ENCODE measurements at places on chromosomes 5 and 9.

- no peak for DNase-seq
Measured at GRCh38 chr9:135410831-135411473, 68.6 kb upstream of the PPP1R26 start.

- DNase-seq: no peak
Measured at GRCh38 chr5:160380041-160380440, 9.6 kb upstream of the C1QTNF2 start.

DNA sequence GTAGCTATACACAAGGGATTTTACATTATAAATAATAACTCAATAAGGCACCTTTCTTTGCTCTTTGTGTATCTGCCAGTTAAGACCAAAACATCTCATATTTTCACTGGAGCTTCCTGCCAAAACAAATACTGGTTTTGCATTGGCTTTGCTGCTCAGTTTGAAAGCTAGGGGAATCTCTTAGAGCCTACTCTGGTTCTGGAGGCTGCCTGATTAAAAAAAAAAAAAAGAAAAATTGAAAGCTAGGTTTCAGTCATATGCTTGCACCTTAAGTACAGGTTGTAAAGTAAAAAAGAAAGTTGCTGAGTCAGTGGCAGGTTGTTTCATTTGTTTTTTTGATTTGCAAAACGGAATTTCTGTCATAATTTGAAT, 2.3 kb downstream of the DENND4C start:
- no peak for DNase-seq

- no peak for DNase-seq
Measured at GRCh38 chr5:56575821-56576220, 239.5 kb upstream of the MAP3K1 start.

GRCh38 chr9:3823842-3824475, 298.2 kb upstream of the RFX3 start:
- no peak for DNase-seq

- DNase-seq: peak; percentile 23
Measured at GRCh38 chr5:2877522-2877921, 126.0 kb upstream of the IRX2 start.

DNA sequence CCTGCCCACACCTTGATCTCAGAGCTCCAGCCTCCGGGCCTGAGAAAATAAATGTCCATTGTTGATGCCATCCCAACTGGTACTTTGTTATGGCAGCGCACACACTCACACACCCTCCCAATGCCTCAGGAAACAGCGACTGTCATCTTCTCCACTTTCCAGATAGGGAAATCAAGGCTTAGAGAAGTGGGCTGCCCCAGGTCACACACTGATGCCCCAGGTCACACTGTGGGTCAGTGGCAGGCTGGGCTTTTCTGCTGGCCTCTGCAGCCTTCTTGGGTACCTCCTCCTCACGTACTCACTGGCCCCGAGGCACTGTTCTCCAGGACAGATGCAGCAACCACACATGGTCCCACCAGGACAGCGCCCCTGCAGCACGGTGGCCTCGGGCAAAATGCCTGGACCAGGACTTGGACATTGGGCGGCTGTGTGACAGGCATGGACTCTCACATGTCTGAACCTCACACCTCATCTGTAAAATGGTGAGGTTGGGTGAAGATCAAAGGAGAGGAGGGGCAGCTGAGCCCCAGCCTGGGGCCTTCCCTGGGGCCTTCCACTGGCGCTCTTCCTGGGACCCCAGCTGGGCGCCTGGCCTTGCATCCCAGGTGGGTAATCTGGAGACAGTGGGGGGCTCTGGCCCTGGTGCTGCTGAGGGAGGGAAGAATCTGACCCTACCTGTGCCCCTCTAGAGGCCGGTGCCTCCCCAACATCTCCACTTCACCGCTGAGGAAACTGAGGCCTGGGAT, 156.0 kb downstream of the COL23A1 start:
- no peak for DNase-seq

DNA sequence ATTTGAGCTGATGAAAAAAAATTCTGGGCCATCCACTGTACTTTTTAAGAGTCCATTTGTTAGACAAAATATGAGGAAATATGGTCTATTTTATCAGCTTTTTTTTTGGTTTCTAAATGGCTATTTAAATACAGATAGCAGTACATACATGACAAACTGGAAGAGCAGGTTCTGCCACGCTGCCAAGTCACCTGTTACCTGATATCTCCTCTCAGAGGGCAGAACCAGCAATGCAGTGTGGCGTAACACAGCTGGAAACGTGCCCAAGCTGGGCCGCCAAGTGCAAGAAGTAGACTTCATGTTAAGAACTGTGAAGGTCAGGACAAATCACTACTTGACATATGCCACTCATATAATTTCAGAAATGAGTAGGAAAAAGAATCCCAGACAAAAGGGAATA, 8.1 kb downstream of the MCIDAS start:
- no peak for DNase-seq

DNA sequence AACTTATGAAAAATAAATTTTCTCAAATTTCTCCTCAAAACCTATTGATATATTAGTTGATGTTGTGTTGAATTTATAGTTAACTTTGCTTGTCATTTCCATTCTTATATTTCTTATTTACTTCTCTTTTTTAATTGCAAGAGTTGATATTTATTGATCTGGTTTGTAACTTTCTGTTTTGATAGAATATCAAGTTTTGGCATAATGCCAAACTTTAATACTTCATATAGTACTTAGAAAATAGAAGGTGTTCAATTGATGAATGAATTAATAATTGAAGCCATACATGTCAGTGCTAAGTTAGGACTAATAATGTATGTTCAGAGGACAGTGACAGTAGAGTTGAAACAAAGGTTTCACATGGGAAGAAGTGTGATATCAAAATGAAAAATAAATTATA, 27.9 kb downstream of the ERCC6L2 start:
- DNase-seq: no peak

DNA sequence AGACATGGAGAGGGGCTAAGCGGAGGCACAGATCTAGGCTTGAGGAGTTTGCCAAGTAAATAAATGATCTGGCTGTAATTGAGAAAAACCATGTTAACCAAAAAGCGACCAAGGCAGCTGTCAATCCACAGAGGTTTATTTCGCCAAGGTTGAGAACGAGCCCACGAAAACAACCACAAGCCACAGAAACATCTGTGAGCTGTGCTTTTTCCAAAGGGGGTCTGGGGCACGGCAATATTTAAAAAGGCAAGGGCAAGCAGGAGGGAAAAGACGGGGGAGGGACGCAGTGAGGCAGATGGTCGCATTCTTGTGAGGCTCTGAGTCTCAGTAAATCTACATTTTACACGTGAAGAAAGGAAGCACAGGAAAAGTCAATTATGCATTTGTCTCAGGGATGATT, 25.4 kb downstream of the CCT5 start:
- no peak for DNase-seq

- no peak for DNase-seq
Measured at GRCh38 chr9:113941056-113941455, 64.9 kb downstream of the ZNF618 start.

GRCh38 chr5:147963948-147964693, 57.8 kb upstream of the C5orf46 start:
- no peak for DNase-seq

- no peak for DNase-seq
Measured at GRCh38 chr5:144017119-144017518, 153.3 kb downstream of the YIPF5 start.

- no peak for DNase-seq
Measured at GRCh38 chr9:13957089-13957488, 356.9 kb downstream of the NFIB start.

DNA sequence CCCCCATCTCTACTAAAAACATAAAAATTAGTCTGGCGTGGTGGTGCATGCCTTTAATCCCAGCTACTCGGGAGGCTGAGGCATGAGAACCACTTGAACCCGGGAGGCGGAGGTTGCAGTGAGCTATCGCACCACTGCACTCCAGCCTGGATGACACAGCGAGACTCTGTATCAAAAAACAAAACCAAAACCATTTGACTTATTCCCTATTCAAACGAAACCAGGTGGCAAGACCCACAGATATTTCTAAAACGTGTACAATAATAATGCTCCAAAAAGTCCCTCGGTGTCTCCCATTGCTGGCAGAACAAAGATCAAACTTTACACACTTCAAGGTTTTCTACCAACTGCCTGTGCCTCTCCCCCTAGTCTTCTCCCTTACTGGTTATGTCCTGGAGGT, 29.8 kb downstream of the HMGCR start:
- no peak for DNase-seq

DNA sequence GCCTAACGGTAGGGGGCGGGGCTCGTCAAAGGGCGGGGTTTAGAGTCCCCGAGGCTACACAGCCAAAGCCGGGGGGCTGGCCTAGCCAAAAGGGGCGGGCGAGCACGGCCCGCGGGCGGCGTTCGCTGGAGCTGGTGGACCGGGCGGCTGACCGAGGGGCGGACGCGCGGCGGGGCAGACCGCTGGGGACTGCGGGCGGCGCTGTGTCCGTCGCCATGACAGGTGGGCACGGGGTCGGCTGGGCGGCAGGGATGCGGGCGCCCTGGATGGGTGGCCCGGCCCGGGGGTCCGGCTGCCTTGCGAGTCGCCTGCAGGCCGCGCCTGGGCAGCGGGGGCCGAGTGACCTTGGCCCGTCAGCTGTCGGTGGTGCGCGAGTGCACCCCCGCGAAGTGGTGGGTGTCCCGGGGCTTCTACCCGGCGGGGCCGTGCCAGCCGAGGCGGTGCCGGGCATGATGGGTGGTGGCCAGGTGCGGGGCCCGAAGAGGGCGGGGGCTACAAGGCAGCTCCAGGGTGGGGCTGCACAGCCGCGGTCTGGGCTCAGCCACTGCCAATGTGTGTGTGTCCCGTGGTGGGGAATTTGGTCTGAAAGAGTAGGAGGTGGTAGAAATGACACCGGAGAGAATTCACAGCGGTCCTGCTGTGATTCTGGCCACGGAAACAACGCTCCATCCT, at the start of gene CARD19:
TSS of gene CARD19 (plus strand) at position 87 of the 672 bp plus-strand sequence. CDS start at position 216, 129 bp downstream.
- no peak for DNase-seq

DNA sequence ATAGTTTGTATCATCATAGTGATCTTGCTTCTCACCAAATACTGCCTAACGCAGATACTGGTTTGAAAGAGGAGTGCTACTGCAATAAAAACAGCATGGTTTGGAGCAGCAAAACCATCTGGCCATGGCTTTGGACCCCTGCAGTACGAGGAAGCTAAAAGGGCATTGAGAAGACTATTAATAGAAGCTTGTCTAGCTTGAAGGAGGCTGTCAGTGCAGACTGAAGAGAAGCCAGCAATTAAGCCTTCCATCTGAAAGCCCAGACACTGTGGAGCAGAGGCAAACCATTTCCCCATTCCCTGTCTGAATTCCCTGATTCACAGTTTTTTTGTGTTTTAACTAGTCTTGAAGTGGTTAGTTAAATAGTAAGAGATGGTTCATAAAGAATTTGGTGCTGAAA, 281.6 kb downstream of the PTPRD start:
- DNase-seq: no peak

- no peak for DNase-seq
Measured at GRCh38 chr5:145806923-145807322, 28.2 kb downstream of the PRELID2 start.

GRCh38 chr9:34479431-34479866, 20.8 kb downstream of the DNAI1 start:
- no peak for DNase-seq

GRCh38 chr9:89008744-89009545, 17.7 kb downstream of the S1PR3 start:
- DNase-seq: no peak

DNA sequence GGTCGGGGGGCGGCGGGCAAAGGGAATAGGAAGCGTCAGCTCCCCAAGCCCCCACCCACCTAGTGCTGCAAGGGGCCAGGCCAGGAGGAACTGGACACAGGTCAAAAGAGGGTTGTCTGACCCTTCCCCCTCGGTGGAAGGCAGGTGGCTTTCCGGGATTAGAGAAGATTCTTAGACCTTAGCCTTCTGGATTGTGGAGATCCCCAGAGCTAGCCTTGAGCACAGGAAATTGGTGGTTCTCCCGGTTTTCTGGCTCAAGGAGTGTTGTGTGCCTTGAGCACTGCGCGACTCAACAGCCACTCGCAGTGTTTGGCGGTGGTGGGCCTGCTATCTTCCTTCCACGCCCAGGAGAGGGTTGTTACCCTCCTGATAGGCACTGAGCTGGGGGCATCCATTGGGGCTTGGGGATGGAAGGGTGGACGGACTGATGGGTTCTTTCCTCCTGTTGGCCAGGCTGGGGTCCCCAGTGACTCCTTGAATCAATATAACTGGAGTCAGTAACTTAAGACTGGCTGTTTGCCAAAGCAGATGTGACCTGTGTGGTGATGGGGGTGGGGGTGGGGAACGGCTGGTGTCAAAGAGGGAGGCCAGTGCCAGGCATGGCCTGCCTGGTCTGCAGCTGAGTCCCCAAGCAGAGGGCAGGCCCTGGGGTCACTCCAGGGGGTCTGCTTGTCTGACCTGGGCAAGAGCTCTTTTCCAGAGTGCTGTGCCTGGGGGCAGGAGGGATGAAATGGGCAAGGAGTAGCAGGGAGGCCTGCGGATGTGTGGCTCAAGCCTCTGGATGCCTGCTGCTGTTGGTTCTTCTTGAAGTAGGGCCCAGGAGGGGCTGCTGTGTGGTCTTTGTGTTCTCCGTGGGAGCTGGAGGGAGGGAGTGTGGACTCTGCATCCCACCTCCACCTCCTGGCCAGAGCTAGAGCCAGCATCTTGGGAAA, 2.1 kb downstream of the FGF18 start:
- no peak for DNase-seq

DNA sequence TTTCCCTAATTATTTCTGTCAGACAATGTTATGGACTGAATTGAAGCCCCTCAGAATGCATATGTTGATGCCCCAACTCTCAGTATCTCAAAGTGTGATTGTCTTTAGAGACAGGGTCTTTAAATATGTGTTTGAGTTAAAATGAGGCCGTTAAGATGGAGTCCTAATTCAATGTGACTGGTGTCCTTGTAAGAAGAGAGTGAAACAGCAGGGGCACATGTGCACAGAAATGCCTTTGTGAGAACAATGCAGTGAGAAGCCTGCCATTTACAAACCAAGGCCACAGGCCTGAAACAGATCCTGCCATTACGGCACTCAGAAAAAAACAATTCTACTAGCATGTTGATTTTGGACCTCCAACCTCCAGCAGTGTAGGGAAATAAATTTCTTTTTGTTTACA, 483.0 kb upstream of the DMAC1 start:
- no peak for DNase-seq

- DNase-seq: no peak
Measured at GRCh38 chr5:129163810-129164378, 69.3 kb downstream of the ISOC1 start.

- peak; percentile 85 for DNase-seq
Measured at GRCh38 chr5:176619203-176619568, 9.2 kb upstream of the GPRIN1 start.

GRCh38 chr5:145917288-145917687, 19.1 kb upstream of the SH3RF2 start:
- DNase-seq: no peak

GRCh38 chr9:32180597-32180996, 203.8 kb upstream of the ACO1 start:
- DNase-seq: no peak

GRCh38 chr9:136049491-136050265, 45.4 kb downstream of the NACC2 start:
- DNase-seq: peak; percentile 87

- no peak for DNase-seq
Measured at GRCh38 chr5:17412760-17413671, 85.0 kb upstream of the TAF11L2 start.

GRCh38 chr5:59474324-59474723, 419.2 kb downstream of the PDE4D start:
- DNase-seq: no peak

- no peak for DNase-seq
Measured at GRCh38 chr9:11973011-11973410, 720.2 kb upstream of the TYRP1 start.
